Suppressor macrophage treated with lipopolysaccharide for 4 hours (primary cell): ENCODE measurements at places on chromosomes 5 and 9.
A peak's percentile ranks its signal among the peaks of the same experiment; 100 is the strongest.

- no peak for DNase-seq
These were observed 565.5 kb upstream of the TUSC1 start for GRCh38 chr9:26243726-26244125.

DNA sequence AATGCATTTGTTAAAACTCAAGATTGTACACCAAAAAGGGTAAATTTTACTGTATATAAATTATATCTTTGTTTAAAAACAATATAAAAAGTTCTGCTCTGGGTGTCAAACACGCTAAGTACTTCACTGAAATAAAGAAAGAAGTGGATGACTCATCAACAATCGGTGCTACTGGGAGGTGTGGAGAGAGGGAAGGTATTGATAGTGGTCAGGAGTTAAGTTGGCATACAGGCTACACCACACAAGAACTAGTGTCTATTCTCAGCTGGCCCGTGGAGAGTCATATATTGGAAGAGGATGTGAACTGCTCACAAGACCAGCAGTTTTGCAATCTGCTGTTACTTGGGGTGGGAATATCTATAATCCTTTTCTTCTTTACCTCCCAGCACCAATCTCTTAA, 145.7 kb upstream of the TRPC7 start:
- no peak for DNase-seq

GRCh38 chr9:124779368-124780059, 2.6 kb downstream of the OLFML2A start:
- DNase-seq: no peak

GRCh38 chr5:105430516-105430915, 1867.9 kb upstream of the NUDT12 start:
- DNase-seq: no peak

DNA sequence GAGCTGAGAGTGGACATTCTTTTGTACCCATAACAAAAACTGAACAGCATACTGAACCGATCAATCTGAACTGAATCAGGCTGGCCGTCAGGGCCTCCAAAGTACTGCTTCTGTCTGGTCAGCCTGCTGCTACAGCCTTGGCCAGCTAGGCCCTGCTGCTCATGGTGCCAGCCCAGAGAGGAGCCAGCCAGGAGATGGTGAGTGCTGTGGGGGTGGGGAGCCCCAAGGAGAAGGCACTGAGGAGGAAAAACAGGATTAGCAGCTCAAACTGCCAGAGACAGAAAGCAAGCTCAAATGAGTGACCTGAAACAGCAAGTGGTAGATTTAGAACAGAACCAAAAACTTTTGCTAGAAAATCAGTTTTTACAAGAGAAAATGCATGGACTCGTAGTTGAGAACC, 23.9 kb downstream of the SRP19 start:
- DNase-seq: no peak

- no peak for DNase-seq
These were observed 82.9 kb upstream of the ALDH1B1 start for GRCh38 chr9:38309324-38310195.

DNA sequence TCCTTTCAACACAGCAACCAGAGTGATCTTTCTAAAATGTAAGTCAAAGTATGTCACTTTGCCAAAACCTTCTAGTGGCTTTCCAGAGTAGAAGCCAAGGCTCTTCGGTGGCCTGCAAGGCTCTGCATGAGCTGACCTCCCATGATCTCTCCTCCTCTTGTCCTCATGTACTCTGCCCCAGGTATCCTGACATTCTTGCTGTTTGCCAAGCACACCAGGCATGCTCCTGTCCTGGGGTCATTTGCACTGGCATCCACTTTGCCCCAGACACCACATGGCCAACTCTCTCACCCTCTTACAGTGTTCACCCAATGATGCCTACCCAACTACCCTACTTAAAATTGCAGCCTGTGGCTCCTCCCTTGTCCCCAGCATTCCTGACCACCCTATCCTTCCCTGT, 86.3 kb downstream of the ZNF618 start:
- no peak for DNase-seq

DNA sequence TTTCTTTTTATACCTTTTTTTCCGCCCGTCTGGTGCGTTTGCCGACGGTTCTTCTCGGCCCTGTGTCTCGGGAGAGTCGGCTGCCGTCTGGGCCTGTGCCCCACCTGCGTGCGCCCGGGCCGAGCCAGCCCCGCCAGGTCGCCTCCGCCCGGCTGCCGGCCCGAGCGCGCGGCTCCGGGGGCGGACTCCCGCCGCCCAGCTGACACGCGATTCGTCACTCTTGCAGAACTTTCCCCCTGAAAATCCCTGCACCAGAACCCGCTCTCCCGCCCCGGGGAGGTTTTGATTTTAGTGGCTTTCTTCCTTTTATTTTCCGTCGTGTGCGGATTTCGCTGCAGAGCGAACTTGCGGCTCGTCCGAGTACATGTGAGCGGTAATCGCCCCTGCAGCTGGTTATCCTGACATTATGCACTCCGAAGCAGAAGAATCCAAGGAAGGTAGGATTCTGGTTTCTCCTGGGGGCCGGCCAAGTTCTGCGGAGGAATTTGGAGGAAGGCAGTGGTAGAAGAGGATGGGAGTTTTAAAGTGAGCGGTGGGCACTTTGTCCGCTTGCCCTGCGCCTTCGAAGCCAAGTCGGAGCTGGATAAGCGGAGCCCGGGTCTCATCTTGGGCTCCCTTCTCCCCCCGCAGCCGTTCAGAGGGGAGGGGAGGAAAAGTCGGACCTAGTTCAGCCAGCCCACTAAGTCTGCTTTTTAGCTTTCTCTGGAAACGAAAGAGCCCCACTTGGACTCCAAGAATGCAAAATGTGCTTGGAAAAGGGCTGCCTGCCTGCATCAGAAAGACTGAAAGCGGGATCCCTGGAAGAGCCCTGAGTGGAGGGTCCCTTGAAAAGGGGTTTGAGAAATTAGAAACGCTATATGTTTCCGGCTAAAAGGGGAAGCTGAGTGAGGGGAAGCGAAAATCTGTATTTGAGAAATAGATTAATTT, at the start of gene TNFAIP8:
Gene TNFAIP8 (plus strand): TSS at position 335 of the 927 bp plus-strand sequence. CDS start 72 bp downstream, at position 407.
- DNase-seq: peak; percentile 94

DNA sequence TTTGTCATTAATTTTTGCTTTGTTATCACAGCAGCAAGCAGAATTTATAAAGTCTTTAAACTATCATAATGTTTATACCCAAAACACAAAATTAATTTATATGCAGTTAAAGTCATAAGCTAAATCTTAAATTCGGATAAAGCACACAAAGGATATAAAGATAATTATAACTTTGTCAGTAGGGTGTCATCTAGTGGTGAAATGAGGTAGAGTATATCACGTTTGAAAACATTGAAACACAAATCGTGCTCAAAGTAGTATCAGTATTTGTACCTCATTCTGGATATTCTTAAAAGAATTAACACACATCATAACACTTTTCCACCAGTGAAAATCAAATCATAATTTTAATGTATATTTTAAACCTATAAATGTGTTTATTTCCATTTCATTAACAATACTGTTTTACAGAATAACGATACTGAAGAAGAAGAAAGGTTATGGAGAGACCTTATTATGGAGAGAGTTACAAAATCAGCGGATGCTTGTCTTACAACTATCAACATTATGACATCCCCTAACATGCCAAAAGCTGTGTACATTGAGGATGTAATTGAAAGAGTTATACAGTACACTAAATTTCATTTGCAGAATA, 129.5 kb downstream of the NIPBL start:
- peak; percentile 42 for DNase-seq

DNA sequence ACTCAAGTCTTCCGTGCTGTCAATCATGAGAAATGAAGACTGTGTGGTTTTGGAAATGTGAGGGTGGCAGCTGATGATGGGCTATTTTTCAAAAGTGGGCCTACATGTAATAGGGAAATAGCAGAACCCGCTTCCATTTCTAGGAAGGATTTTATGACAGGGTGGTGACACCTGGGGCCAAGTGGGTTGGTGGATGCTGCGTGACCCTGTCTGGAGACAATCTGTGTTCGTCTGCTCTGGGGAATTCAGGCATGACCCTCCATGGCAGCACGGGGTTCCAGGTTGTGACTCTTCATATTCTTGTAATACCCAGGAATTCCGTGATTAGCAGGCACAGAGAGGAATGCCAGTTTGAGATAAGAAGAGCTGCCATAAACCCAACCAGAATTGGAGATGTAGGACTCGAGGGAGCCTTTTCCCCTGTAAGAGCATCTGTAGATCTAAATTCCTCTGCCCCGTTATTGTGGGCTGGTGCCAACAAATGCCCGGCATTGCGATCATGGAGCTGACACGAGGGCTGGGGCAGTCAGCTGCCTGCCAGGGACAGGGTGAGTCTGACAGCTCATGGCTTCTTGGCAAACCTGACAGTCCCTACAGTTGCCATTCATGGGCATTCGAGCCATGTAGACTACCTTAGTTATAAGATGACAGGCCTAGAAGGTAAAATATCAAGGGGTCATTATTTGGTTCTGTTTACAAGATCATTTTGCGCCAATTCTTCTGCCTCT, 279.7 kb downstream of the GADD45G start:
- no peak for DNase-seq

DNA sequence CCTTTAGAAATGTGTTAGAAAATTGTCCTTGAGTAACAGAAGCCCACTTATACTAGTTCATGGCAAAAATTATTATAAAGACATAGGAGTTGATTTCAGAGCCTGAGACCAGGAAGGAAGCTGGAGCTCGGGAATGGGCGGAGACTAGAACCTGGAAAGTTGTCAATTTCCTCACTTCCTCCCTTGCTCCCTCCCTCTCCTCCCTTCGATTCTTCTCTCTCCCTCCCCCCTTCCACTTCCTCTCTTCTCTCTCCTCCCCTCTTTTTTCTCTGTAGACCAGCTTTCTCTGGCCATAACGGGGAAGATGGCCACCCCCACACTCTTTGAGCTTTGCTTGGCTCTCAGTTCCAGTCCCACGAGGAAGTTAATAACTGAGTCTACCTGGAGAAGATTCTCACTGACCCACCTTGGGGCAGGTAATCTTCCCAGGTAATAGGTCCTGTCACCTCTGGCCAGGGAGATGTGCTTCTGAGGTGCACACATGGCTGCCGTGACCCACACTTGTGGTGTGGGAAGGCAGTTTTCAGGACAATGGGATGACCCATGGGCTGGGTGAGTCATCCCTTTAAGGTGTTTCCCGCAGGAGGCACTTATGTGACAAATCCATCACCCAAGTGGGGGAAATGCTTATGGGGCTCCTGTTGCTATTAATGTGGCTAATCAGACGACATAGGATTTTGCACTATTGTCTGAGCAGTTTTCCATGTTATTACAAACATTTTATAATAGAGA, 78.7 kb downstream of the HSPA4 start:
- DNase-seq: peak; percentile 27

GRCh38 chr5:160537940-160538339, 116.3 kb downstream of the PTTG1 start:
- no peak for DNase-seq
